ENCODE measurements at places on chromosomes 5 and 9.

DNA sequence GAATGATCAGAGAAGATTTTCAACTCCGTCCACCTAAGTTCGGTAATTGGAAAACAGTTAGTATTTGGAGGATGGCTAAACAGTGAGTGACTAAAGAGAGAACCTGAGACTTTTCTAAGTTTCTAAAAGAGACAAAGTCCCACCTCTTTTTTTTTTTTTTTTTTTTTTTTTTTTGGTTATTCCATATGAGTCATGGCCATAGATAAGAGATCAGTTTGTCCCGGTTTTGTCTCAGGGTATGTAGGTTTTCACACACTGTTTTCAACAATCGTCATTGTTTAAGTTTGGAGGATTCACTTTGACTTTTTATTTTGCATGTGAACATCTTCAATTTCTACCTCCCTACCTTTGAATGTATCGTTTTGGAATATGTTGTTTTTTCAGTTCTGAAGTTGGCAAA, 85.9 kb downstream of the NTRK2 start:
- no peak for DNase-seq

GRCh38 chr5:143338658-143339366, 64.7 kb downstream of the NR3C1 start:
- DNase-seq: no peak

GRCh38 chr9:13278368-13279246, 885 bp downstream of the MPDZ start:
- no peak for DNase-seq

GRCh38 chr9:109974918-109975276, 194.9 kb downstream of the PALM2AKAP2 start:
- DNase-seq: no peak
